ENCODE measurements at places on chromosomes 7 and 10.

- no peak for DNase-seq
Observed at GRCh38 chr10:96446966-96447596, 66.6 kb downstream of the TLL2 start.

DNA sequence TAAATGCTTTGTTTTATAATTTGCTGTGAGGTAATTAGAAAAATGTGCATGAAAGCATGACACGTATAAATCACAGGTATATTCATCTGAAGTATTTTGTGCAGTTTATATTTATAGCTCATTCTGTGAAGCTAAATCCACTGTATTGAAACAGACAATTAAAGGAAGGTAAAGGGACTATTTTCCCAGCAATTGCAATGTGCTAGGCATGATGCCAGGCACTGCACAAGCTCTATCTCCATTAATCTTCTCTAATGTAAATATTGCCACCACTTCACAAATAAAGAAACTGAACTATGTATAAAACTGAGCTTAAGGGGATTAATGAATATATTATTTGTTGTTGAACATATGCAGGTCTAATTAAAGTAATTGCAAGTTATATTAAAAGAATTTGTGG, 1012.5 kb downstream of the NRG3 start:
- DNase-seq = no peak

- DNase-seq = no peak
Observed at GRCh38 chr10:129106314-129106713, 360.7 kb upstream of the MGMT start.

GRCh38 chr7:10474048-10474447, 499.6 kb upstream of the PHF14 start:
- no peak for DNase-seq

DNA sequence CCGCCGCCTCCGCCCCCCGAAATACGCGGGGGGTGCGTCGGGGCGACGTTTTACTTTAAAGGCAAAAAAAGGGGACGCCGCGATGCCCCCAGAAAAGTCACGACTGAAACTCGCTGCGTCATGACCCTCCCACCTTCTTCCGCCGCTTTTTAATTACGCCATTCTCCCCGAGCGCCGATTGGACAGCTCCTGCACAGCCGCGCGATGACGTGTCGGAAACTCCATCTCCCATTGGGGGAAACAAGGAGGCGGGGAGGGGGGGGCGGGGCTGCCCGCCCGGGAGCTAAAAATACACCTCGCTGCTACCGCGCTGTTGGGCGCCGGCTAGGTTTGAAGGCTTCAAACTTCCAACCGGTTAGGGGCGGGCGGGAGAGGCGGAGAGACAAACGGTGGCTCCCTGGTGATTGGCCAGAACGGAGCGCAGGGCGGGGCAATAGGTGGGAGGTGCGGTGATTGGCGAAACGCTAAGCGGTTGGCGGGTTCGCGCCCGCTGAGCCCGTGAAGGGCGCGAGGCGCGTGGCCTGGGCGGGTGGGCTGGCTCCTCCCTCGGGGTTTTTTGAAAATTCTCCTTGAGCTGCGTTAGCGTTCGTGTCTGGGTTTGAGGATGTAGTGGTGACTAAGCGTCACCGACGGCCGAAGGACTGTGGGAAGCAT, at the start of gene RHEB:
RHEB (minus strand) TSS at position 131 of the 654 bp plus-strand sequence. CDS start 384 bp downstream, outside the sequence.
- peak; percentile 97 for DNase-seq

- no peak for DNase-seq
Observed at GRCh38 chr7:30260246-30260768, 24.1 kb upstream of the ZNRF2 start.

GRCh38 chr7:106744563-106745091, 83.7 kb upstream of the CCDC71L start:
- no peak for DNase-seq

DNA sequence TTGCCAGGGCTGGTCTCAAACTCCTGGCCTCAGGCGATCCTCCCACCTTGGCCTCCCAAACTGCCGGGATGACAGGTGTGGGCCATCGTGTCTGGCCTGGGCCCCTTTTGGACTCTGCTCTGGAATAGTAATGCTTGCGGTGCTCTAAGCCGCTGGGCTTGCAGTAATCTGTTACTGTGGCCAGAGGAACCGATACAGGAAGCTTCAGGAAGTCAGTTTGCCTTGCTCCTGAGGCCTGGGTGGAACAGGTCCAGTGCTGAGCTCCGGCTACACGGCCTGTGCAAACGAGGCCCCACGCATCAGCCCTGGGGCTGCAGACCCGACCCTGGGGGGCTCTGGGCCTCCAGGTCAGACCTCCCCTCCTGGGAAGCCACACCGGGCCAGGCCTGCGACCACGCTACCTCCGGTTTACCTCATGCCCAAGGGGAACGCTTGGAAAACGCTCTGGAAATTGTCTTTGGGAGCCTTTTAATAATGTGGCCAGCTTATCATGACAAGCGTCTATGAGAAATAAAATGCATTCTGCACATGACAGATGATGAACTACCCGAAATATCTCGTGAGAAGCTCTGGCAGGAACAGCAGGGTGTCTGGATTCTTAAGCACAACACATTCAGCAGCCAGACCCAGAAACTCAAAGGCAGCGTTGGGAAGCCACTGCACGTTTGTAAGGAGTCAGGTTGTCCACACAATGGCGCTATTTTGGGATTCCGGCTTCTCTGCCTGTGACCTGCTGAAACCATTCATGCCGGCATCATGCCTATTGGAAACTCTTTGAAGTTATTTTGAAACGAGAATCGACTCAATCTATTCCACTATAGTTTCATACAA, 10.1 kb upstream of the ADAP1 start:
- DNase-seq = peak; percentile 70

GRCh38 chr7:119028736-119029135, 804.2 kb downstream of the ANKRD7 start:
- DNase-seq = no peak

- DNase-seq = peak; percentile 86
Observed at GRCh38 chr10:30185916-30186315, 126.5 kb upstream of the JCAD start.

- DNase-seq = no peak
Observed at GRCh38 chr10:98920807-98921206, 314.8 kb downstream of the HPSE2 start.

- DNase-seq = peak; percentile 16
Observed at GRCh38 chr10:74593470-74593869, 232.9 kb upstream of the KAT6B start.

GRCh38 chr10:65325913-65326312, 1599.9 kb upstream of the LRRTM3 start:
- DNase-seq = no peak

- no peak for DNase-seq
Observed at GRCh38 chr7:53521638-53522184, 486.3 kb downstream of the POM121L12 start.

DNA sequence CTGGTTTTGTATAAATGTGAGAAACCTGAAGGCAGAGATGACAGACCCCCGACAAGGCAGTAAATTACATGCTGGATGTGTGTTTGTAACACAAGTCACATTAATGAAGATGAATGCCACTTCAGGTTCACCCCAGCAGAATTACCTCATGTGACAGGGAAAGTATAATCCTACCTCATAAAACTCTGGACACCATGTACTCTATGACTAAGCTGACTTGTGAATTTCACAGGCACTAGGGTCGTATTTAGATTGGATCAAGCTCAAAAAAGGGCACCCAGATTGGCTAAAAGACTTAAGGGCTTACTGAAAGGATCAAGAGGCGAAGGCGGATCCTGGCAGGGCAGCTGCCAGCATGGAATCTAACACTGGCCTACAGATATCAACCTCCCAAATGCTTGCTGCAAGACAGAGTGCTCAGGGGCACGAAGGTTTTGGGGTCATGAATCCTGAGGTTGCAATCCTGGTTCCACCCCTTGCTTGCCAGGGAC, 161.4 kb downstream of the PIP4K2A start:
- no peak for DNase-seq

- peak; percentile 33 for DNase-seq
Observed at GRCh38 chr7:42605406-42606192, 306.3 kb downstream of the C7orf25 start.

DNA sequence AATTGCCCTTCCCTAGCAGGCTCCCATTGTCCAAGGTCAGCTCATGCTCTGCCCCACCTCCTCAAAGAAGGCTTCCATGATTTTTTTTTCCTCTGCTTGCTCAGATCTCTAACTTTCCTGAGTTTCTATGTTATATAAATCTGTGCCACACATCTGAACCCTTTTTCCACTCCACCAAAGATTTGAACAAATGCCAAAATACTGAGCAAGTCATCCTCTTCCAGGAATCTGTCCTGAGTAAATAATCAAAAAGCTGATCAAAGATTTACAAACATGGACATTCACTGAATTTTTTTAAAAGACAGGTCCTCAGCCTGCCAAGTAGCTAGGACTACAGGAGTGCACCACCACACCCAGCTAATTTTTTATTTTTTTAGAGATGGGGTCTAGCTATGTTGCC, 102.8 kb upstream of the ARID5B start:
- DNase-seq = no peak

DNA sequence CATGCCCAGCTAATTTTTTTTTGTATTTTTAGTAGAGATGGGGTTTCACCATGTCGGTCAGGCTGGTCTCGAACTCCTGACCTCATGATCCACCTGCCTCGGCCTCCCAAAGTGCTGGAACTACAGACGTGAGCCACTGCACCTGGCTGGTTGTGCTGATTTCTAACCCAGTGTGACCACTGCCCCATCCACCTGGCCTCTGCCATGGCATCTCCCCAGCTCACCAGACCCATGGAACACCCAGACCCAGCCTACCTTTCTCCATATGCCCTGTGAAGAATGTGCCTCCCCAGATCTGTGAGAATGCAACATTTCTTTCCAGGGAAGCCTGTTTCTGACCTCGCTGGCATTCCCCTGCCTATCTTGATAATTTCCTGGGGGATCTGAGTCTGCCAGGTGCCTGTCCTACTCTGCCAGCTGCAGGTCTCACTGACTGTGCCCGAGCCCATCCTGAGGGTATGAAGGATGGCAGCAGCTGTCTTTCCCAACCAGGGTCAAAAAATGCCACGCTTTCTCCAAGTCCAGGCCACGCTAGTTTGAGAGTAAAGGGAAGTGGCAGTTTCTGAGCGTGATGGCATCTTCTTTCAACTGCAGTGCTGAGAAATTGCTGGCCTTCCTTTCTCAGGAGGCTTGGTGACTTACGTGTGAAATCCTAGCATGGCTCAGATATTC, 324.4 kb upstream of the ZNF32 start:
- no peak for DNase-seq

- DNase-seq = no peak
Observed at GRCh38 chr7:20365486-20365885, 34.8 kb downstream of the ITGB8 start.

GRCh38 chr10:130489891-130490290, 353.7 kb downstream of the GLRX3 start:
- no peak for DNase-seq

GRCh38 chr10:61376908-61377368, 76.2 kb downstream of the TMEM26 start:
- DNase-seq = no peak

DNA sequence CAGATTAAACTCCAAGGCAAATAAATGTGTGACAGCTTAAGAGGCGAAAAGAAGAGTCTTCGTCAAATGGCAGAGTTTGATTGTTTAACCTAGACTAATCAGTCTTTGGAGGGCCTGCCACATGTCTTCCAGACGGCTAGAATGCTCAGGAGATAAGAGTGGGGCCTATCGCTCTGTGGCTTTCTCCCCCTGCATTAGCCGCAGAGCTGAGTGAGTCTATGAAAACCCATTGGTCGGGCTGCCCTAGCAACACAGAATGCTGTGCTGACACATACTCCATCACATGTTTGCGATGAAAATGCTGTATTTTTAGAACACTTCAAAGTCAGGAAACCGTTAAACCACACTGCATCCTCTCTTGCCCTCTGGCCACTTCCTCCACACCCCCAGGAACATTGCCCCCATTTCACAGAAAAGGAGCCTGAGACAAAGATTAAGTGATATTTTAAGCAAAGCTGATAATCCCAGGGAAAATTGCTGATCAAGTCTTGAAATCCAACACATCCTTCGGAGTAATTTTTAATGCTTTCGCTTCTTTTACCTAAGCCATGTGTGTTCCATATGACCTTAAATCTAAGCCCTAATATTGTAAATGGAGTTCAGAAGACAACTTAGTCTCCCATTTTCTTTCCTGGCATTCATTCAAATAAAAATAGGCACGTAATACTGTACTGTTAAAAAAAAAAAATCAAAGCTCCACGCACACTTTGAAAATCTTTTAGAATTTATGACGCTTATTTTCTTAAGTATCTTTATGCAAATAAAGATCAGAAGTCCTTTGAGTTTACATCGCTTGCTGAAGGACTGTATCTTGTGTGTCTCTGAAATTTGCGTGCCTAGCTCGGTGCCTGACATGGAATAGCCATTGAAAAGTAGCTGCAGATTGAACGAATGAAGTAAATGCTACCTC, 161.2 kb downstream of the CELF2 start:
- no peak for DNase-seq

DNA sequence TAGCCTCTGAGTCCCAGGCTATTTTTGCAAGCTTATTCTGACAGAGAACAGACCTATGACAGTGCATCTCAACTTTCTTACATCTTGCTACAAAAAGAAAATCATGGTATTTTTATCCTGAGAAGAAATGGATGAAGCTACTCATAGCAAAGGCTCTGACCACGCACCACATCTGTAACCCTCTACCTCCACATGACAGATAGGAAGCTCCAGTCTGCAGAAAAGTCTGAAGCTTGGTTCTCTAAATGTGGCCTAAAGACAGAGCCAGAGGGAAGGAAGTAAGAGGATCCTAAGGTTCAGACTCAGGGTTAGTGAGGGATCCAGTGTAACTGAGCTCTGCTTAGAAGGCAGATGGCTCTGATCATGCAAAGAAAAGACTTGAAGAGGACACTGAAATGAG, 58.4 kb upstream of the ABCB5 start:
- no peak for DNase-seq

- no peak for DNase-seq
Observed at GRCh38 chr10:68290736-68291135, 41.1 kb upstream of the HNRNPH3 start.

DNA sequence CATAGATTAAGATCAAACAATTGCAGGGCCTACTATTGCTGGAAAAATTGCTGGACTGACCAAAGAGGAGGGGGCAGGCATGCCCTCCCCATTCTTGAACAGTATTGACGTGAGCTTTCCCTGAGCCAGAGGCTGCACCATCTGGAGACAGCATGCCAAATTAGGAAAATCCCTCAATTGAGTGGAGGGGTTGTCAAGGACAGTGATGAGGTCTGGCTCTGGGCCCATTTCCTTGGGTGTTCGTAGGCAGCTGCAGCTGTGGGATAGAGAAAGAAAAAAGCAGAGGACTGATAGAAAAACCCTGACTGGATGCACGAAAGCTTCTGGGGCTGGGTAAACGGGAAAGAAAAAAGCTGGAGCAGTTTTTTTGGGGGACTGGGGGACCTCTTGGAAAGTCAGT, 22.8 kb upstream of the ORC5 start:
- no peak for DNase-seq

DNA sequence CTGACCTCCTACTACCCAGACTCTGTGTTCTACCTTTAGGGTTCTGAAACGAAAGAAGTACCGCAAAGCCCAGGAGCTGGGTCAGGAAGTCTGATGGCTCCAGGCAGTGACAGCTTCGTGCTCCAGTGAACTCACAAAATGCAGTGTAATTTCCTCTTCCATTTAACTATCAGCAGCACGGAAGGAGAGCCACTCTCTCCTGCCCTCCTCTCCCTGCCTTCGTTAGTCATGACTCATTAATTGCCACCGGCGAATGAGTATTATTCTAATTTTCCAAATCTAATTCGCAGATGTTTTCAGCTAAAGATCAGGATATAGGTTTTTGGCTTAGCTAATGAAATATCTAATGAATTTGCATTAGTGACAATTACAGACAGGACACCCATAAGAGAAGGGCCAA, 1262.0 kb downstream of the TYW1 start:
- DNase-seq = no peak

- no peak for DNase-seq
Observed at GRCh38 chr10:131009791-131010190, 301.7 kb downstream of the TCERG1L start.
